ENCODE measurements at places on chromosomes 11 and 22. TPM values are rescaled to one million over a fixed set of nuclear protein-coding genes. Genes with fewer than 3 reads are reported as not detected.
A peak's percentile ranks its signal among the peaks of the same experiment; 100 is the strongest.

GRCh38 chr22:20418211-20418788, 19.3 kb downstream of the SCARF2 start:
- DNase-seq = peak; percentile 66

GRCh38 chr11:2289859-2290258, 11.9 kb downstream of the C11orf21 start:
- no peak for DNase-seq

DNA sequence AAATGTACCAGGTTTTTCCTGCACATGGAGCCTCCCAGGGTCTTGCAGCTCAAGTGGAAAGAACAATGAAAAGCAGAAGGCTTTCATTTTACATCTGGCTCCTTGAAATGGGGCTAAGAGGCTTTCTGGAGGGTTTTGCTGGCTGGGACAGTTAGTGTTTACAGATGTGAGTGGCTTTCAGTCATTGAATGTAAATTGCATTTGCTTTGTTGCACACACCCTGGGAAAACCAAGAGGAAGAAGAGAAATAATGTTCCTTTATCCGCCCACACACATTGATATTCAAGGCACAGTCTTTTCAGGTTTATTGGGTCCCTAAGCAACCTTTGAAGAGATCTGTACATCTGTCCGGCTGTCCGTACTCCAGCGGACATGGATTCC, 144.5 kb downstream of the SPON1 start:
- DNase-seq = no peak

DNA sequence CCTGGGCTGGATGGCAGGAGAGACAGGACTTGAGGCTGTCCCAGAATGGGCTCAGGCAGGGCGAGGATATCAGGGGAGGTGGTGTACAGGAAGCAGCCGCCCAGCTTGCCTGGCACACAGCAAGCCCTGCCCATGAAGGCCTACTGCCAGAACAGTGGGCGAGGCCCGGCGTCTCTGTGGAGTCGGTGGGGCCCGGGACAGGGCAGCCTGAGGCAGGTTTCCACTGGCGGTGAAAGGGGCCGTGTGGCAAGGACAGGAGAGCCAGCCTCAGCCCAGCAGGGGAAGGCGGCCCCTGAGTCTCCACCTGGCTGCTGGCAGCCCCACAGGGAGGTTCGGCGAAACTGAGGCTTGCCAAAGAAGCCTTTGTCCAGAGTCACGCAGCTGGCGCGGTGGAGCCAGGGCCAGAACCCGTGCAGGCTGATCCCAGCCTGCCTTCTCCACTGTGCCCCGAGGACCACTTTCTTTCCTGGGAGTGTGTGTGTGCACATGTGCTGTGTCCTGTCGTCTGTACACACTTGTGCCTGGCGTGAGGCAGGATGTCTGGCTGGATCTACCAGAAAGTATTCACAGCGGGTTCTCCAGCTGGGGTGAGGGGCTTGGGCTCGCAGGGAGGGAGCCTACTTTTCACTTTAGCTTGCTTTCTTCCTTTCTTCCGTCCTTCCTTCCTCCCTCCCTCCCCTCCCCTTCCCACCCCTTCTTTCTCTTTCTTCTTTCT, 1.2 kb downstream of the TSPO start:
- DNase-seq = peak; percentile 51

GRCh38 chr11:12075822-12076821, 34.3 kb upstream of the MICAL2 start:
- no peak for DNase-seq

DNA sequence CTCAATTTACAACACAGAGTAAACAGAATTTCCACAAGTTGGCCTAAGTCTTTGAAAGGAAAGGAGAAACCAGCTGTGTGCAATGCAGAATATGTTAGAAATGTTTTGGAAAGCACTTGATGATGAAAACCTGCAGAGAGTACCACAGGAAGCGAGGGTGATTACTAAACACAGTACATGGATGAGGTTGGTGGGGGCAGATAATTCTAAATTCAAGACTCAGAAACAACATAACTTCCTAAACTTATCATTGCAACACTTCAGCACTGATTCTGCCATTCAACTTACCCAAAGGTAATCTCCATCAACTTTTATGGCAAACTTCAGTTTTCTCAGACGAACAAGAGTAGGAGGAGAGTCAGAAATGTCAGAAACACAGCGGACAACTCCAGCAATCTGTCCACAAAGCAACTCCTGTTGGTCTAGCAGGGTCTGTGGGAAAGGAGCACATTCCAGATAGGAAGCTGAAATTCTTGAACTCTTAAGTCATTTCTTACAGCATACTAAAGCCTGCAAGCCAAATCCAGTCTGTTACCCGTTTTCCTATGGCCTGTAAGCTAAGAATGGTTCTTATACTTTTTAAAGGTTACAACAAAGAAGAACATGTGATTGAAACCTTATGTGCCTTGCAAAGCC, 6.8 kb downstream of the HPS4 start:
- DNase-seq = no peak

DNA sequence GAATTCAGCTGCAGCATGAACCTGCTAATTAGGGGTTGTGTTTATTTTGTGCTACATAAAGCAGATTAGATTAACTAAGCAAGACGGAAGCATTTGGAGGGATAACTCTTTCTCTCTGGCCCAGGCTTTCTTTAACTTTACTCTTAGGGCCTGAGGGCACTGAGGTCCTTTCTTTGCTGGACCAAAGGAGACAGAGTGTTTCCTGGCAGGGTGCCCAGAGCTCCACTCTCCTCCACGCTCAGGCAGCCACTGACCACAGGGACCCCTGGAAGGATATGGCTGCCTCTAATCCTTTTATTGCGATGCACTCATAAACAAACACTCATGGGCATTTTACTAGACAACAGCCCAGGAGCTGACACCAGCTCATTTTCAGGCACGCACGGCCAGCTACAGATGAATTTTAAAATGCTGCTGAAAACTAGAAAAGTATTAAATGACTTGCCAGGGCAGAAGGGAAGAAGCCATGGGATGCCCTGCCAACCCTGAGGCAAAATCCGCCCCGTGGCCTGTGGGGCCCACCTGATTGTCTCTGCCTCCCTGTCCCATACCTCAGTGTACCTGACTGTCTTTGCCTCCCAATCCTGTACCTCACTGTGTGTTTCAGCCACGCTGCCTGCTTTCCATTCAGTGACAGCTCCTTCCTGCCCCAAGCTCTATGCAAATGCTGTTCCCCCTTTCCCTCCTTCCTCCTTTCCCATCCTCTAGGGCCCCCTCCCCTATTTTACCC, 192.6 kb upstream of the NAV2 start:
- no peak for DNase-seq

- no peak for DNase-seq
Observed at GRCh38 chr22:23187871-23188700, 7.8 kb downstream of the BCR start.

DNA sequence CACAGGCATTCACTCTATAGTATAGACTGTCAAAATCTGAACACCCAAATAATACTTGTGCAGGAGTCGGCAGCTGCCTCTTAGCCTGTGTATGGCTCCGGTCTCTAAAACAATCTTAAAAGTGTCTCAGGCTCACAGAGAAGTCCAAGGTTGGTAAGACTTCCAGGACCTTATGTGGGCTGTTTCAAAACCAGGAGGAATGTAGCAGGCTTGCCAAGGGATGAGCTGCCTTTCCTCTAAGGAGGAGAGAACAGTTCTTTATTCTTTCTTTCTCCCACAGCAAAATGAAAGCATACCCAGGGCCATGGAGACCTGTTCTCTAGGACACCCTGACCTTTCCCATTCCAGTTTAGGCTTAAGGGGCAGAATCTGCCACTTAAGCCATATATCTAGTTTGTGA, 176.5 kb downstream of the TRPC6 start:
- no peak for DNase-seq

DNA sequence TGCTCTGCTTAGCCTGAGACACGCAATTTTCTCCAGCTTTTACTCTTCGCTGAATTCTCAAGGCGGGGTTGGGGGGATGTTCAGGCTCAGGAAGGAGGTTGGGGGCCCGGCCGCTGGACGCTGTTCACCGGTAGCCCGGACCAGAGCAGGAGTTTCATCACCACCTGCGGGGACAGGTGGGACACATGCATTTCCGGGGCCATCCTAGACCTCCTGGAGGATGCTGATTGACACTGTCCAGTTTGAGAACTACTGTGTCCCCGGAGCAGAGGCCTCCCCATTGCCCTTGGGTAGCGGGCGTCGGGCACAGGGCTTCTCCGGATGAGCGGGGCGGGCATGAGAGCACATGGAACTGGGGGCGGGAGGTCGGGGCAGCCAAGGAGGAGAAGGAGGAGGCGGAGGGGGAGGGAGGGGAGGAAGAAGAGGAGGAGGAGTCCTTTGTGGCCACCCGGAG, 144.0 kb upstream of the GRK3 start:
- no peak for DNase-seq

GRCh38 chr11:12126344-12127019, 16.1 kb downstream of the MICAL2 start:
- DNase-seq = no peak

- no peak for DNase-seq
Observed at GRCh38 chr11:42967653-42968052, 344.1 kb upstream of the API5 start.

The GLYATL1B gene
- not detected for total RNA-seq

The LRRN4CL gene
- 0.17 TPM for total RNA-seq

The DUSP8 gene
- total RNA-seq = 1.7 TPM
